ENCODE measurements at places on chromosomes 16 and 17.

DNA sequence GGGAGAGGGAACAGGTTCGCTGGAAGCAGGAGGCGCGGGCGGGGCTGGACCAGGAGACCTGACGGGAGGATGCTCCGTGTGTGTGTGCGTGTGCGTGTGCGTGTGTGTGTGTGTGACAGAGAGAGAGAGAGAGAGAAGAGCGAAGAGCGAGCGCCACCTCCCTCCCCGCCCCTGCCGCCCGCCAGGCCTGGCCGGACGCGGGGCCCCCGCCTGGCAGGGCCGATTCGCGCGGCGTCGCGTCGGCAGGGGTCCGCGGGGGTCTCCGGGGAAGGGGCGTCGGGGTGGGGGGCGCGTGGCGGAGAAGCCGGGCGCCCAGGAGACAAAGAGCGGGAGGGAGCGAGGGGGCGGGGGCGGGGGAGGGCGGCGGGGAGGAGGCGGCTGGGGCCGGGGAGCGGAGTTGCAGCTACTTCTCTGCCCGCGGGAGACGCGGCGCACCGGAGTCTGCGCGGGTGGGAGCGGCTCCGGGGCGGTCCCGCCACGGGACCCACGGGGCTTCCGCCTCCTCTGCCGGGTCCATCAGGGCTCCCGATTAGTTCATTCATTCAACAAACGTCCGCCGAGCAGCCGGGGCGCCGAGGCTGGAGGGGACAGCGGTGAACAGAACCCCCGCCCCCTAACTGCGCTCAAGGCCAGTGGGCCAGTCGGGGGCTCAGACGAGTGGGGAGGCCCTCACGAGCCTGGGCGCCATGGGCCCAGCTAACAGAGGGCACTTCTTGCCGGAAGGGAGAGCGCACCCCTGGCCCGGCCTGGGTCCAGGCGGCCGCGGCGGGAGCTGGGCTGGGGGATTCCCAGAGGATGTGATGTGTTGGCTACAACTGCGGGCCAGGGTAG is at the start of gene SAMD14:
SAMD14 (minus strand) TSS at position 433 of the 831 bp plus-strand sequence. CDS start 5,201 bp downstream, outside the sequence.
- ATAC-seq = peak; percentile 38

- no peak for ATAC-seq
Observed at GRCh38 chr16:84839956-84840355, 20.2 kb downstream of the CRISPLD2 start.

DNA sequence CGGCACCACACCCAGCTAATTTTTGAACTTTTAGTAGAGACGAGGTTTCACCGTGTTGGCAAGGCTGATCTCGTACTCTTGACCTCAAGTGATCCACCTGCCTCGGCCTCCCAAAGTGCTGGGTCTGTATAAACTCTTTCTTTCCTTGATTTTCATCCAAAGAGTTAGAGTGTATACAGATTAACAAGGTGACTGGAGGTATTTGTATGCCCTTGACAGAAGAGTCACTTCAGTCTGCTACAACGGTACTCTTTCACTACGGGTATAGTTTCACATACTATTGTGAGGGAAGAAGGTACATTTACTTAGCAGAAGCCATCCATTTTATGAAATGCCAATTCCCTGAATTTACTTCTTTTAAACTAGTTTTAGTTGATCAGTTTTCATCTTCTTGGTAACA is 32.5 kb downstream of the PPM1E start:
- no peak for ATAC-seq

DNA sequence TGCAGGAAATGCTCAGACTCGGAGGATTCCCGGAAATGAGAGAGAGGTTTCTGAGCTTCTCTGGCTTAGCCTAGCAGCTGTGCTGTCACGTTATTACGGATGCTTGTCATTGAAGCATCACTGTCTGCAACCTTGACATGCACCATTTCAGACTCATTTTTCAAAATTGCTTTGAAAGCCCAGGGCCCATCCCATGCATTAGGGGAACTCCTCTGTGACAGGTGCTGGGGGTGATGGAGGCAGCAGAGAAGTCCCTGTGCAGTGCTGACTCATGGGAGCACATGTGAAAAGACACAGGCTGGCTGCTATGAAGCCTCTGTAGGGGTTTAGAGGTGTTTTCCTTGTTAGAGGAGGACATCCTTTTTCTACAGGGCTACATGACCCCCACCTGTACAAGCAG is 214.0 kb upstream of the MPHOSPH6 start:
- ATAC-seq = no peak

- no peak for ATAC-seq
Observed at GRCh38 chr16:23187341-23187740, 4.8 kb downstream of the SCNN1G start.

DNA sequence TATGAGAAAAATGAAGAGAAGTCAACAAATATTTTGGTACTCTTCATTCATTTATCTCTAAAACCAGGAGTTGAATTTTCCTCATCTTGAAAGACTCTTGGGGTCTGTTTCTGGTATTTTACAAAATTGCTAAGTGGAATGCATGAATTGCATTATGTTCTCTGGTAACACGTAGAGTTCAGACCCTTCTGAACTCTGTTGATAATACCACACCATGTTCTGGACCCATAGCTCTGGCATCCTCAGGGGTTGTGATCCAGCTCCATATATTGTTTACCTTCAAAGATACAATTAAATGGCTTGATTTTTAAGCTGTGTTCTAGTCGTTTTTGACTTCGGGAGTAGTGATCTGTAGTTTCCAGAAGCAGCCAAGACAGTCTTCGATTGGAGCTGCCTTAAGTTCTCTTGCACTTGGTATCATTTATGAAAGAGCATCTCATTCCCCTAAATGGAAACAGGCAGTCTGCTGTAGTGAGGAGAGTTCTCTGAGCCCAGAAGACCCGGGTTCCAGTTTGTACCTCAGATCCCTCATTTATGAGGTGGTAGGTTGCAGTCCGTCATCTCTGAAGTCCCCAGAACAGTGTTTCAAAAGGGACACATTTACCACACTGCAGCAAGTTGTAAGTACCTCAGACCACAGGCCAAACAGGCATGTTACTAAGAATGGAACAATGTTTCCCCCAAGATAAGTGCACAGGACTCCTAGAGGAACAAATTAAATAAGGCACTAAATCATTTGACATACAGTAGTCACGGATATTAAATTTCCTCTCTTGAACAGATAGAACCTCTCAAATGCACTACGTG is 9.6 kb downstream of the PSMD7 start:
- no peak for ATAC-seq

- ATAC-seq = peak; percentile 80
Observed at GRCh38 chr17:2337544-2338314, 428 bp downstream of the SGSM2 start.

- no peak for ATAC-seq
Observed at GRCh38 chr16:23826528-23827045, 9.2 kb upstream of the PRKCB start.

GRCh38 chr16:80323187-80323807 is 217.5 kb upstream of the DYNLRB2 start:
- no peak for ATAC-seq

DNA sequence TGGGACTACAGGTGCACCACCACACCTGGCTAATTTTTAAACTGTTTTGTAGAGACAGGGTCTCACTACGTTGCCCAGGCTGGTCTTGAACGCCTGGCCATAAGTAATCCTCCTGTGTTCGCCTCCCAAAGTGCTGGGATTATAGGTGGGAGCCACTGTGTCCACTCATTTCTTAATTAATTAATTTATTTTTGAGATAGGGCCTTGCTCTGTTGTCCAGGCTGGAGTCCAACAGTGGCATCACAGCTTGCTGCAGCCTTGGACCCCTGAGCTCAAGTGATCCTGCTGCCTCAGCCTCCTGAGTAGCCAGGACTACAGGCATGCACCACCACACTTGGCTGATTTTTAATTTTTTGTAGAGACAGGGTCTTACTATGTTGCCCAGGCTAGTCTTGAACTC is 47.1 kb upstream of the TRAP1 start:
- ATAC-seq = no peak

DNA sequence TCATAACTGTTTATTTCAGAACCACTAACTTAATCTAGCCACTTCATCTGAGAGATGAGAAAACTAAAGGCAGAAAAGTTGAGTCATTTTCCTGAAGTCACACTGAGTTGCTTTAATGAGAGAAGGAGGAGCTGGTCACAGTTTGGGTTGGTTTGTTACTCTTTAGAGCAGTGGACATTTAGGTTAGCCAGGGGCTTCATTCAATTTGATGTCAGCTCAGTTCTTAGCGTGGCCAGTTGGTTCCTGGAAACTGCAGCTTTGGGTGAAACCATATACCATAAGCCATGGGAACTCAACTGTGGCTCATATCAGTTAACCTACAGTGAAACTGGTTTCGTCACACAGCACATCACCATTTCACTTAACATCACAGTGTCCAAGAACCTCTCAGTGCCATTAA is 59.2 kb upstream of the ADORA2B start:
- ATAC-seq = no peak

DNA sequence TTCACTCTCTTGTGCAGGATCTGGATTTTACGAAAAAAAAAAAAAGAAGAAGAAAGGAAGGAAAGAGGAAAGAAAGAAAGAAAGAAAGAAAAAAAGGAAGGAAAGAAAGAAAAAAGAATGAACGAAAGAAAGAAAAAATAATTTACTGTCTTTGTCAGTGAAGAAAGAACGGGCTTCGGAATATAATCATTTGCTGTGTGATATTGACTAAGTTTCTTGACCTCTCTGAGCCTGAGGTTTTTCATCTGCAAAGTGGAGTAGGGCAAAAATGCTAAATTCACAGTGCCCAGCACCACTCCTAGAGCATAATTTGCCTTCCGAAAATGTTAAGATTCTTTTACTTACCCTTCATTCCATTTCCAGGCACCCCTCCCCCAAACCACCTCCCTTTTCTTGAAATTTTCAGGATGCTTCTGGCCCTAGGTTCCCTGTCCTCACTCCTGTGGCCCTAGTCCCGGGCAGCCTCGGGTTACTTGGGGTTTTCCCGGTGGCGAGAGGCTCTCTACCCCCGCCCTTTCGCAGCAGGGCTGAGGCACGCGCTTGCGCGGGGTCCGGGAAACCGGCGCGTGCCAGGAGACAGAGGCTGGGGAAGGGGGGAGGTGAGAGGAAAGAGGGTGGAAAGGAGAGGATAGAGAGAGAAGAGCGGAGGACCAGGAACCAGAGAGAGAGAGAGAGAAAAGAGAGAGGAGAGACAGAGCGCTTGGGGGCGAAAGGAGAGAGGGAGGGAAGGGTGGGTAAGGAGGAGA is at the start of gene CNTNAP1:
CNTNAP1 (plus strand) TSS at position 556 of the 746 bp plus-strand sequence. CDS start 299 bp downstream, outside the sequence.
- peak; percentile 12 for ATAC-seq

GRCh38 chr16:82382521-82382920 is 212.5 kb upstream of the MPHOSPH6 start:
- no peak for ATAC-seq

DNA sequence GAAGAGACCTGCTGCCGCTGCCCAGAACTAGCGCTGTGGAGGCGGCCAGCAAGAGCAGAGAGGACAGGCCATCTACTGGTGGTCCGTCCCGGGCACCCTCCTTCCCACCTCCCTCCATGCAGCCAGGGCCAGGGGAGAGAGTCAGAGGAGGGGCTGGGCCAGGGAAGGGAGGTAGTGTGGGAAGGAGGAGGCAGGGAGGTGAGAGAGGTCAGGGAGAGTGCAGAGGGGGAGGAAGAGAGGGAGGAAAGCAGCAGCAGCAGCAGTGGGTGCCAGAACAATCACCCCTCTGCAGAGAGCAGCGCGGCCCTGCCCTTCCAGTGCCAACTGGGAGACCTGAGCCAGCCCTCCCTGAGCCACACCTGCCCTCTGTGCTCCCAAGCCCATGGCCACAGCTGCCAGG is 6.6 kb downstream of the C16orf95 start:
- no peak for ATAC-seq

- ATAC-seq = no peak
Observed at GRCh38 chr17:50928646-50929045, 62.5 kb upstream of the TOB1 start.

DNA sequence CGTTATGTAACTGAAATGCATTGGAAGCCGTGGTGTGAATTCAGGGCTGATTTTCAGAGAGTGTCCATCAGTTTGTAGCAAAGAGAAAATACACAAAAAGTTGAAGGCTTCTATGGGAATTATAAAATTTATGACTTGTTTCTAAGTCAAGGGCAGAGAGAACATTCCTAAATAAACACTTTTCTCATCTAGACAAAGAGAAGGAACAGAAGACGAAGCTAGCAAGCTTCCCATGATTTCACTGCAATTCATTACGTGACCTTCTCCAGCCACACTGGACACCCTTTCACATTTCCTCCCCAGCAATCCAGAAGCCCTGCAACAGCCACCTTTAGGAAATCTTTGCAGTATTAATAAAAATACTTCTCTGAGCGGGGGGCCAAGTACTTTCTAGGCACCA is 67.8 kb downstream of the TMEM100 start:
- no peak for ATAC-seq

GRCh38 chr17:77700165-77700881 is 258.2 kb upstream of the TNRC6C start:
- ATAC-seq = no peak

GRCh38 chr17:35373984-35374765 is 754 bp upstream of the SLFN11 start:
- peak; percentile 77 for ATAC-seq

DNA sequence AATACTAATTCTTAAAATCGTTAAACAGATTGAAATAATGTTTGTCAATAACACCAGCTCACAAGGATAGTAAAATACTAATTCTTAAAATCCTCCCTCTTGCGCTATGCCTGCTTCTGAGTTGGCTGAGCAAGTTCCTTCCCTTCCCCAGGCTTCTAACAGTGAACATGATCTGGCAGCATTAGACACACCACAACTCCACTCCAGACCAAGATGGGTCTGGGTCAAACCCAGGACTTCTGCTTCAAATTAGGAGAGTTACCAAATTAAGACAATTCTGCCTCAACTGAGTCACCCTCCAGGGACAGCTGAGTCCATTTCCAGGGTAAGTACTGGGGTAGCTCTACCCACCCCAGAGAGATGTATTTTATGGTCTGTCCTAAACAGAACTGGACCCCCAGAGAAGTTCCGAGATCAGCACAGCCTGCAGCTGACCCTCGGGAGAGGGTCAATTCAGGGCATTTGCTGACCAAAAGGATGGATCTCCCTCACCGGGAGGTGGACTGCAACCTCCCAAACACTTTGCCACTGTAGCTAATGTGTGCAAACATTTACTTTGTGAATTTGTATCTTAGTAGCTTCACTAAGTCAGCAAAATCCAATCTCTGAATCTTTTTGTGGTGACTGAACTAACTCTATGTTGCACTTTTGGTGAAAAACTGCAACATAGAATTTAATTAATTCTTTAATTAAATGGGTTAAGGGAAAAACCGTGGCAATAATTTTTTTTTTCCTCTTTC is 48.8 kb downstream of the ADCY9 start:
- ATAC-seq = no peak

DNA sequence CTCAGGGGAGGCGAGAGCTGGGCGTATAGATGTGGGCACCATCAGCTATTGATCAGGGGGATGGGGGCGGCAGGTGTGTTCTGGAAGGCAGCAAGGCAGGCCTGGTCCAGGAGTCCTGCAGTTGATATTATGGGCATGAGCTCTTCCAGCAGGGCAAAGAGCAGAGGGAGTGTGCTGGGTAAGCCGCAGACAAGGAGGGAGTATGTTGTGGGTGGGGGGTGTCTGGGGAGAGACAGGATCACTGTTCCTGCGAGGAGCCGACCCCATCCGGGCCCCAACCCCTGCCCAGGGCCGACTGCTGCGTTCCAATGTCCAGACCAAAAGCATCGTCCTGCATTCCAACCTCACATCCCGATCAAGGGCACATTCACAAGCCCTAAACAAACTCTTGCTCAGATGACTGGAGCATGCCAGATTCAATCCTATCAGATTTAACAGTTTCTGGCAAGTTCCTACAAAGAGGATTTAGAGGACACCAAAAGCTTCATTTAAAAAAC is 9.2 kb downstream of the MXRA7 start:
- no peak for ATAC-seq

GRCh38 chr16:70523743-70524398 is at the start of gene SF3B3:
SF3B3 (plus strand) TSS chr16:70523816; CDS start chr16:70526657, 2,841 bp downstream.
- ATAC-seq = peak; percentile 77

- ATAC-seq = no peak
Observed at GRCh38 chr17:56096026-56096810, 57.1 kb upstream of the ANKFN1 start.

GRCh38 chr17:27540318-27541101 is 84.3 kb downstream of the KSR1 start:
- ATAC-seq = peak; percentile 87

All from gastroesophageal sphincter (tissue), 4 donors.